ENCODE measurements at places on chromosomes 1 and 21. TPM values are rescaled to one million over a fixed set of nuclear protein-coding genes. Genes with fewer than 3 reads are reported as not detected.

- H3K36me3 ChIP-seq: no peaks in the 10 kb centered on the region
- no peak for DNase-seq
- no peak overlapping the region for H3K4me3 ChIP-seq
- peaks cover 71% of the 10 kb centered on the region for H3K27me3 ChIP-seq
- H3K27ac ChIP-seq: no peak overlapping the region
- no peaks in the 10 kb centered on the region for H3K4me1 ChIP-seq
These were observed 140.0 kb upstream of the POU3F1 start for GRCh38 chr1:38186566-38186965.

DNA sequence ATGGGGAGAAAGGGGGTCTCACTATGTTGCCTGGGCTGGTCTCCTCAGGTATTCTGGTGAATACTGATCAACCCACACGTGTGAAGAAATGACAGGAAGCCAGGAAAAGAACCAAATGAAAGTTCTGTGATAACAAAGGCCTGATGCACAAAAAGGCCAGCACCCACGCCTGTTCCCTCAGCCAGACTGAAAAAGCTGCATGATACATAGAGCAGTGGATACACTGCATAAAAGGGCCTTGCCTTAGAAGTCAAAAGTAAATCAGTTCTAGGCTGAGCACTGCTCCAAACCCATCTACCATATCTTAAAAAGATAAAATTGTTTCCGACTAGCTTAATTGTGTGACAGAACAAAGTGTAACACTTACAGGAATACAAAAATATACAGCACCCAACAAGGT lies 36.9 kb upstream of the PSMG1 start:
- no peak overlapping the region for H3K27ac ChIP-seq
- no peaks in the 10 kb centered on the region for H3K4me1 ChIP-seq
- H3K36me3 ChIP-seq: peaks cover 36% of the 10 kb centered on the region

GRCh38 chr1:41365320-41365633 lies 4.0 kb downstream of the FOXO6 start:
- H3K27me3 ChIP-seq: peaks cover 15% of the 10 kb centered on the region
- DNase-seq: no peak
- no peak overlapping the region for H3K27ac ChIP-seq
- no peaks in the 10 kb centered on the region for H3K36me3 ChIP-seq

DNA sequence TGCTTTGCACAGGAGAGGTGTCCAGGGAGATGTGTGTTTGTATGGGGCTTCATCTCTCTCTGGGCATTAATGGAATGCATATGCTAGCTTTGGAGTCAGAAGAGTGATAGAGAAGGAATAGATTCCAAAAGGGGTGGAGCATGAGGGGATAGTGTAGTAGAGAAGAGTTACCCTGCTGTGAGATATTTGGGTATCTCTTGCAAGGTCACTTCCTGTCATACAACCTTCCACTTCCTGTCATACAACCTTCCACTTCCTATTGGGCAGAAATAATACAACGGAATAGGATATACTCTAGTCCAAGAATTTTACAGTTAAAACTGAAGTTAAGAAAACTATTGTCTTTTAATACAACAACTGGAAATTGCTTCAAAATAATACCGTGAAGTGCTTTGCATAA lies 351.8 kb upstream of the FMN2 start:
- no peak overlapping the region for H3K4me3 ChIP-seq
- H3K27ac ChIP-seq: no peak overlapping the region
- no peaks in the 10 kb centered on the region for H3K27me3 ChIP-seq
- H3K4me1 ChIP-seq: no peaks in the 10 kb centered on the region

DNA sequence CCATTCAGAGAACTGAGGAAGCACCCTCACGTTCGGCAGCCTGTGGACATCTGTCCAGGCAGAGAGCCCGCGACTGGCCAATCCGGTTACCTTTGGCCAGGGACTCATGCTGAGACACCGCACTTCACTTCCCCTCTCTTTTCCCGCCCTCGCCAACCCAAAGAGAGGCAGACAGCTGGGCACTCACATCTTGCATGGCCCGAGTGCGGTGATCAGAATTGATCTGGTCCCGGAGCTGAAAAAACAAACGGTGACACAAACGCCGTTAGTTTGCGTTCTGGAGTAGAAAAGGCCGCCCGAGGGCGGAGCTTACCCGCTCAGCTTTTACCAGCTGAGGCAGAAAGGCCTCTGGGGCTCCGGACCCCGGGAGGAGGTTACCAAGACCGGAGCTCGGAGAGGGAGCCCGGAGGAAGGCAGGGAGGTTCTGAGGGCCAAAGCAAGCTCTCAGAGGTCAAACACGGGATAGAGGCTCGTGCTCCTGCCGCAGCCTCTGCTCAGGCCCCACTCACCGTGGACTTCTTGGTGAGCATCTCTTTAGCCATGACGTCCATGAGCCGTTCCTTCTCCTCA lies 376 bp downstream of the SF3A3 start:
- peak overlapping the region; percentile 93 for H3K4me3 ChIP-seq
- peak overlapping the region; percentile 9 for H3K27ac ChIP-seq
- peaks cover 7% of the 10 kb centered on the region for H3K4me1 ChIP-seq
- H3K27me3 ChIP-seq: no peaks in the 10 kb centered on the region
- H3K36me3 ChIP-seq: peaks cover 32% of the 10 kb centered on the region

DNA sequence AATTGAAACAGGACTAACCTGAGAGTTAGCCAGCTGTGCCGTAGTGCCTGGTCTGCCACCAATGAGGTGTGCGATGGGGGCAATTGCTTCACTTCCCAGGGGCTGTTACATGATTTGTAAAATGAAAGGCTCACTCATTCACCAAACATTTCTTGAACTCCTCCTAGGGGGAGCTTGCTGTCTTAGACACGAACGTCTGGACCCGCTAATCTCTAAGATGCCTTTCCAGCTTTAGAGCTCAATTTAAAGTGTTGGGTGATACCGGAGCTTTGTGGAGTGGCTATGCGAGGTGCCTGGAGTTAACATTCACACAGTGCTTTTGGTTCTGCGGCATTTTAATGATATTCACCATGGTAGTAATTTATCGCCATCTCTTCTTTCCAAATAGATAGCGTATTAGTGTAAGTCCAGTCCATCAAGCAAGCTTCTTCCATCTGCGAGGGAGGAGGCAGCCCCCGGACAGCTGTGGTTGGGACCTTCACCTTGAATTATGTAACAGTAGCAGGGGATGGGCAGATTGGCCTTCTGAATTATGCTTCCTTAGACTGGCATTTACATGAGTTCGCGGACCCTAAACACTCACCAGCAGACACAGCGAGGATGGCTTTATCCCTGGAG lies 179.9 kb downstream of the ADSS2 start:
- no peak overlapping the region for H3K27ac ChIP-seq
- no peaks in the 10 kb centered on the region for H3K36me3 ChIP-seq
- no peaks in the 10 kb centered on the region for H3K27me3 ChIP-seq
- H3K4me3 ChIP-seq: no peak overlapping the region
- no peak for DNase-seq

DNA sequence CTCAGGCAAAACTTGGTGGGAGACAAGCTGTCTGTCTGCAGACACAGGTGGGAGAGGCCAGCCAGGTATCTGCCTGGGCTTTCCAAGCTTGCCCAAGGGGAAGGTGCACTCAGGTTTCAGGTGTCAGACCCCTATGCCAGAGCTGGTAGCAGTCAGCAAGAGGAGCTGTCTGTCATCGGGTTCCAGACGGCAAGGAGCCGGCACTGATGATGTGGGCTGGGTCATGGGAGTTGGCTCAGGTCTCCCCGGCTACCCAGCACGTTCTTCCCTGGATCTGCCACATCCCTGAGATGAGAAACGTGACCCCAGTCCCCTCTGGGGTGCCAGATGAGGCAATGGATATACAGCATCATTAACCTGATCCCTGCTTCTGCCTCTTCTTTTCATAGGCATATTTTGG lies 23.0 kb downstream of the TMCC2 start:
- no peaks in the 10 kb centered on the region for H3K4me1 ChIP-seq
- no peak overlapping the region for H3K4me3 ChIP-seq
- H3K36me3 ChIP-seq: no peaks in the 10 kb centered on the region

DNA sequence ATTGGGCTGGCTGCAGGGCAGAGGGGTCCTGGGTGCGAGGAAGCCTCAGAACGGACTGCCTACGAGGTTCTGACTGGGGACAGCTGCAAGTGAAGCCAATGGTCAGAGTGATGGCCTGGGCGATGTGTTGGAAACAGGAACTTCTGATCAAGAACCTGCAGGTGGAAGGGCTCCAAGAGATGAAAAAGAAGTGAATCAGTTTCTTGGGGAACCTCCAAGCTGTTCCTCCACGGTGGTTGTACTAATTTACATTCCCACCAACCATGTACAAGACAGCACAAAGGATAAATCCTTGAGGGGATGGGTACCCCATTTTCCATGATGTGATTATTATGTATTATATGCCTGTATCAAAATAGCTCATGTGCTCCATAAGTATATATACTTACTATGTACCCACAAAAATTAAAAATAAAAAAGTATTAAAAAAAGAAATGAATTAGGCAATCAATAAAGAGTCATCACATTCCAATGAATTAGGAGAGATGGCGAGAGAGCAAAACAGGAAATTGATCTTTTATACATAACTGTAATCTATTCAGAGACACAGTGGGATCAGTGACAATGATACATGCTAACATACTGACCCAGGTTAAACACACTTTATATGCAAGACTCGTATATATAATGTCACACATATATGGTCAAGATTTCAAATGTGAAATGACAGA lies 58.1 kb downstream of the PTPN14 start:
- no peak overlapping the region for H3K27ac ChIP-seq
- H3K36me3 ChIP-seq: no peaks in the 10 kb centered on the region
- peaks cover 21% of the 10 kb centered on the region for H3K4me1 ChIP-seq
- no peaks in the 10 kb centered on the region for H3K27me3 ChIP-seq
- no peak overlapping the region for H3K4me3 ChIP-seq

- H3K27me3 ChIP-seq: no peaks in the 10 kb centered on the region
- no peak overlapping the region for H3K27ac ChIP-seq
- no peak for DNase-seq
- H3K4me3 ChIP-seq: no peak overlapping the region
- H3K4me1 ChIP-seq: no peaks in the 10 kb centered on the region
These were observed 19.7 kb upstream of the CAPZB start for GRCh38 chr1:19504796-19505692.

DNA sequence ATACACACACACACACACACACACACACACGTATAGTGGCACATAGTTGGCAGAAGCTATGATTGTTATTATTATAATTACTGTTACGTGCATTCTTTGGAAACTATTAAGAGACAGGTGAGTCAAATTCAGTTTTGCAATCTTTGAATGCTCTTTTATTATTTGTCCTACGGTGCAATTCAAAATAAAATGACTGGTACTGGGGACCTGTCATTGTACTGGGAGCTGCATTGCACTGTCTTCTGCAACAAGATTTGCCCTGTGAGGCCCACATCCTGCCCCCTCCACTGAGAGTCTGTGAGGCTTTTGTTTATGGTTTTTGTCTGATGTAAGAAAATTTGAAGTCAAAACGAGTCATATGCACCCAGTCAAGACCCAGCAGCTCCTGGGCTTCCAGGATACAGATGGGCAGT lies 1.9 kb downstream of the LY9 start:
- H3K27me3 ChIP-seq: no peaks in the 10 kb centered on the region
- no peak overlapping the region for H3K27ac ChIP-seq
- DNase-seq: peak; percentile 37
- H3K4me3 ChIP-seq: no peak overlapping the region
- H3K36me3 ChIP-seq: no peaks in the 10 kb centered on the region

DNA sequence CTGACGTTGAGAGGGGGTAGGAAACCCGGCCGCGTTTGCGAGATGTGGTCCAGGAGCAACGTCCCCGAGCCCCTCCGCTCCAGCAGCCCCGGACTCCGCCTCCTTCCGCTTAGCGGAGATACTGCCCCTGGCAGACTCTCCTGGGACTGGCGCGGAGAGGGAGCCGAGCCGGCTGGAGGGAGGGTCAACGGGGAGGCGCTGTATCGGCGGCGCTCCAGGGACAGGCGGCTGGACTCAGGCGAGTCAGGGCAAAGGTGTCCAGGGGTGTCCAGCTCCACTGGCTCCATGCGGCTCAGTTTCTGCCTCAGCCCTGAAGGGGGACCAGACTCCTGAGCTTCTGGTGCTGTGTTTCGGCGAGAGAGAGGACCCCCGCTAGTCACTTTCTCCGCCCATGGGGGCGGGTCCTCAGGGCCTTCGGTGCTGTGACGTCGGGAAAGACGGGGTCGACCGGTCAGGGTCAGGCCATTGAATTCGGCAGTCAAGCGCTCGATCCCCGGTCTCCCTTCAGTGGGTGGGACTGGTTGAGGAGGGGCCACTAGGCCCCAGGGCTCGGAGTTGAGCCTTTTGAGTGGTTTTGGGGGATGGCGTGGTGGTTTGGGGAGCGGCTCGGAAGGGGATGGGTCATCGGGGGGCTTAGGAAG lies 2.8 kb upstream of the LIX1L start:
- peak overlapping the region; percentile 76 for H3K4me3 ChIP-seq
- peak; percentile 46 for DNase-seq
- H3K27me3 ChIP-seq: no peaks in the 10 kb centered on the region
- H3K4me1 ChIP-seq: peaks cover 57% of the 10 kb centered on the region

GRCh38 chr1:223628233-223629125 lies 37.0 kb downstream of the CAPN8 start:
- DNase-seq: peak; percentile 37
- peaks cover 13% of the 10 kb centered on the region for H3K4me1 ChIP-seq
- H3K4me3 ChIP-seq: no peak overlapping the region
- no peaks in the 10 kb centered on the region for H3K27me3 ChIP-seq

GRCh38 chr1:41795205-41795762 lies 123.4 kb downstream of the HIVEP3 start:
- H3K4me1 ChIP-seq: 0 out of 2 replicates have a peak, but pooled peaks cover 8% of the 10 kb centered on the region
- no peak overlapping the region for H3K27ac ChIP-seq
- no peaks in the 10 kb centered on the region for H3K36me3 ChIP-seq

DNA sequence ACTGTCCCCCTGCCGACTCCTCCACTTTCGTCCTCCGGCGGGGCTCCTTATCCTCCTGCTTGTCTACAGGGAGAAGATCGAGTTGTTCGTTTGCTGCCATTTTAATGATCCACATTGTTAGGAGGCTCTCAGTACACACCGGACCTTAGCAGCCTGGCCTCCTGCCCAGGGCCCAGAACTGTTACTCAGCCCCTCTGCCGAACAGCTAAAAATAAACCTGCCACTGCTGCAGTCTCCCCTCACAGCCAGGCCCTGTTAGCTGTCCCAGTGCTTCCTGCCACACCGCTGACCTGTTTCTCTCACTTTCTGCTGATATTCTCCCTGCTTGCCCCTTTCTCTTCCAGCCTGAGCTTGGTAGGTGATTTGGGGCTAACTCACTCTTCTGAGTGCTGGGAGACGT lies 8.3 kb downstream of the MAPKAPK2 start:
- H3K4me3 ChIP-seq: no peak overlapping the region
- no peak overlapping the region for H3K27ac ChIP-seq
- H3K4me1 ChIP-seq: peaks cover 3% of the 10 kb centered on the region

SLFNL1 gene
- total RNA-seq: 0.22 TPM
